ENCODE measurements at places on chromosomes 5 and 9.

DNA sequence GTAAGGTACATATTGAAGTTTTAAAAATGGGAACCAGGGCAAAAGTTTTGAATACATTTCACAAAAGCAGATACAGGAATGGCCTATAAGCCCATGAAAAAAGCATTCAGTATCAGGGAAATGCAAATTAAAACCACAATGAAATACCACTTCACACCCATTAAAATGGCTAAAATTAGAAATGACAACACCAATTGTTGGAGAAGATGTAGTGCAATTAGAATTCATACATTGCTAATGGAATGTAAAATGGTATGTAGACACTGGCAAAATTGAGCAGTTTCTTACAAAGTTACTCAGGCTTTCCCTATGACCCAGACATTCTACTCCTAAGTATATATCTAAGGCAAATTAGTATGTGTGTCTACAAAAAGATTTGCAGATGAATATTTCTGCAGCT is 34.2 kb downstream of the CDC14B start:
- DNase-seq, result no peak

DNA sequence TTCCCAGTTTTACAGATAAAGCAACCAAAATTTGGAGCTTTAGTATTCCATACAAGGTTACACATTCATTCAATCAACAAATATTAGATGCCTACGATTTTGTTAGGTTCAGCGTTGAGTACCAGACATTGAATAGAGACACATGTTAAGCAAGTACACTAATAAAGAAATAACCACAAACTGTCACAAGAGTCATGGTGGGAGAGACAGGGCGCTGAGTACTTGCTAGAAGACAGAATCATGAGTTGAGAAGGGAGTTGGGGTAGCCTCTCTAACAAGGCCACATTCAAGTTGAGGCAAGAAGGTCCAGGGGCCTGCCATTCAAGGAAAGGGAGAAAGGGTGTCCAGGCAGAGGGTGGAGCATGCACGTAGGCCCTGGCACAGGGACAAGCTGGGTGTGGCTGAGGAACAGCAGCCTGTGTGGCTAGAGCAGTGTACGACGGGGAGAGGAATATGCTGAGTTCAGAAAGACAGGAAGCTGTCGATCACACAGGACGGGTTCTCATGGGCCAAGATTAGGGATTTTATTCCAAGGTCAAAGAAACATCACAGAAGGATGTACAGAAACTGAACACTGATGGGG is 17.0 kb downstream of the CDK5RAP2 start:
- DNase-seq, result no peak

DNA sequence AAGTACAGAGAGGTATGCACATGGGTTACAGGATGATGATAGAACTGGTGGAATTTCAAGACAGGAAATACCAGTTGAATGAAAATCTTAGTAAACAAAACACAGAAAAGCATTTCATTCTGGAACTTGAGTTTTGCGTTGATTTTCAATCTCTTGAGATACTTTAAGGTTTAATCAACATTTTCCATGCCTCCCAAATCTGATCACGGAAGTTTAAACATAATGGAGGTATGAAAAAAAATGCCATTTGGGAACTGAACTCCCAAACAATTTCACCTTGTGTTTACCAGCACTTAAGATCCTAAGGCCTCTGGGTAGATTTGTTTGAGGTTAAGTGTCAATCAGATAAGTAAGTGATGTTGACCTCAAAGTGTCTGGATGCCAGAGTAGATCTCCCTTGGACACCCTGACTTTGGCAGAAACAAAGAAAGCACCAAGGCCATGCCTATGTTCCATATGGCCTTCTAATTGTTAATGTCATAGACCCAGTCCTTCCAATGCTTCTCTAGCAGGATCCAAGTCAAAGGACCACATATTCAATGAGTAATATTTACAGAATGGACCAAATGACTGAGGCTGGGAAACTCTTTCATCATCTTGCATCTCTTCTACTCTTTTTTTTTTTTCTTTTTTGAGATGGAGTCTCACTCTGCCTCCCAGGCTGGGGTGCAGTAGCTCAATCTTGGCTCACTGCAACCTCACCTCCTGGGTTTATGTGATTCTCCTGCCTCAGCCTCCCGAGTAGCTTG is 216.9 kb downstream of the ARRDC3 start:
- DNase-seq, result no peak

GRCh38 chr9:105143136-105143430 is 101.4 kb upstream of the SLC44A1 start:
- DNase-seq, result no peak

All from activated CD8-positive, alpha-beta memory T cell treated with anti-CD3 and anti-CD28 coated beads for 1 hour (primary cell).